ENCODE measurements at places on chromosomes 6 and 20.

- DNase-seq: no peak
These were observed 78.6 kb upstream of the PTPRK start for GRCh38 chr6:128599036-128599435.

DNA sequence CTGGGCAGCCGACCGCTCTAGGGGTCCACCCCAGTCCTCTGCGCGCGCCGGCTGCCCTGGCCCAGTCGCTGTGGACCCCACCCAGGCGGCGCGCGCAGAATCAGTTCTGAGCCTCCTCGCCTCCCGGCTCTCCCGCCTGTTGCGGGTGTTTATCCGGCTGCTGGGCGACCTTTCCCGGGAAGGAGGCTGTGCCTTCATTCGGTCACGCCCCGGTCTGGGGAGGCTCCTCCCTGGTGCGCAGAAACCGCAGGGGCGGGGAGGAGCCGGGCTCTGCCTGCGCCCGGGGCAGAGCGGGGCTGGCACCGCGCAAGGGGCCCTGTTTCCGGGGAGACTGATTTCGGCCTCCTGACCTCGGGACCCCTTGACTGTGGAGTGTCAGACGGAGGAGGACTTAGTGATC, 80.8 kb upstream of the EYS start:
- DNase-seq: no peak

- DNase-seq: no peak
These were observed 72.6 kb downstream of the ARID1B start for GRCh38 chr6:156849806-156850205.

DNA sequence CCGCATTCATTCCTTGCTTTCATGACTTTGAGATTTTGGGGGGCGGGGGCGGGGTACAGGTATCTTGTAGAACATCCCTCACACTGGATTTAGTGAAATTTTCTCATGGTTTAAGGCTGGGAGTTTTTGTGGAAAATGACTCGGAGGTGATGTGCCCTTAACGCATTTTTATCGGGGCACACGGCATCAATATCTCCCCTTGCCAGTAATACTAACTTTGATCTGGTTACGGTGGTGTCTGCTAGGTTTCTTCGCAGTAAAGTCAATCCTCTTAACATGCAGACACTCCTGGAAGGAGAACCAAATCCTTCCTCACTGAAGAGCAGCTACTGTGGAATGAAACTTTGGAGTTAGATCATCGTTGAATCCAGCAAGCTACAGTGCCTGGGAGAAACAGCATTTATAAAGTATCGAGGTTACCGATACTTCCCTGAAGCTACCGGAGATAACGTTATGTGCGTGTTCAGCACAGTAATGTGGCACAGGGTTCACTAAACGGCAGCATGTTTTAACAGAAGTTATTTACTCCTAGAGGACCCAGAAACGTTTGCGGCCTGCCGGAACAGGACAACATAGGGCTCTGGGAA, 1.2 kb upstream of the DYNLRB1 start:
- DNase-seq: no peak

DNA sequence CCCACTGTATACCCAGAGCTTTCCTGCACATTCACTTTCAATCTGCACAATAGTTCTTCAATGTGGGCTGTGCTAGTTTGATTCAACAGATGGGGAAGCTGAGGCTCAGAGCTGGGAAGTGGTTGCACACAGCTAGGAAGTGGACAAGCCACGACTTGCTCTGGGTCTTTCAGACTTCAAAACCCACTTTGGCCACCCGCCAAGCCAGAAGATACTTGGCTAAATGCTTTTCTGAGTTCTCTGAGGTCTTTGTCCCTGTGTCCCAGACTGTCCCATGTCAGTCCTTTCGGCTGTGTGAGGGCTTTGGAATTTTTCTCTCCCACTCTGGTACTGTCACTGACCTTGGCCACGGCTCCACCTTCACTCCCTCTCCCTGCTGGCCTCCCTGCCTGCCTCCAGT, 10.6 kb downstream of the PDYN start:
- no peak for DNase-seq

DNA sequence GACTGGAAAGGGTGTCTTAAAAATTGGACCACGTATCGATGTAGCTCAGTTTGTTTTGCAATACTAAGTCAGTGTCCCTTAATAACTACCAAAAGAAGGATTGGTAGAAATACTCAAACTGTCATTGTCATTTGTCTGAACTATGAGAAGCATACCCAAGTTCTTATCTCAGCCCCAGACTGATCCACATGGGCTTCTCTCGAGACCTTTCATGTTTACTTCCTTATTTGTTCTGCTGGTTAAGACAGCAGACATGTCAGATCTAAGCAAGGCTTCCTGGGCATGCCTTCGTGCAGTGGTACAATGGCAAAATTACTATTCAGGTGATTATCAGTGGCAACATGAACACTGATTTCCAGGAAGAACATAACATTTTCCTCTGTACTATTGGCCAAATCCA, 211.1 kb upstream of the PHACTR1 start:
- DNase-seq: no peak

DNA sequence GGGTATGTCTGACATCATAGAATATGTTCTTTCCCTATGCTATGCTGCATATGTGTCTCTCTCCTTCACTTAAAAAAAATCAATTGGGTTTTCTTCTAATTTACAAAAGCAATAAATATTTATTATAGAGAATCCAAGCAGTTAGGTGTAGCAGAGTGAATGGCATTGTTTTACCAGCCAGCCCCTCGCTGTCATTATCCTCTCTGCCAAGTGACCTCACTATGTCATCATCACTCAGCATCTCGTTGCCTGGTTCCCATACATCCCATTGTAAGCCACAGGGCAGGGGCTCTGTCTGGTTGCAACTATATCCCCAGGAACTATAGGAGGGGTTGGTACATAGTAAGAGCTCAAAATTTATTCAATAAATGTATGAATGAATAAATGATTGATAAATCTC, 31.3 kb downstream of the KIAA0319 start:
- DNase-seq: no peak

DNA sequence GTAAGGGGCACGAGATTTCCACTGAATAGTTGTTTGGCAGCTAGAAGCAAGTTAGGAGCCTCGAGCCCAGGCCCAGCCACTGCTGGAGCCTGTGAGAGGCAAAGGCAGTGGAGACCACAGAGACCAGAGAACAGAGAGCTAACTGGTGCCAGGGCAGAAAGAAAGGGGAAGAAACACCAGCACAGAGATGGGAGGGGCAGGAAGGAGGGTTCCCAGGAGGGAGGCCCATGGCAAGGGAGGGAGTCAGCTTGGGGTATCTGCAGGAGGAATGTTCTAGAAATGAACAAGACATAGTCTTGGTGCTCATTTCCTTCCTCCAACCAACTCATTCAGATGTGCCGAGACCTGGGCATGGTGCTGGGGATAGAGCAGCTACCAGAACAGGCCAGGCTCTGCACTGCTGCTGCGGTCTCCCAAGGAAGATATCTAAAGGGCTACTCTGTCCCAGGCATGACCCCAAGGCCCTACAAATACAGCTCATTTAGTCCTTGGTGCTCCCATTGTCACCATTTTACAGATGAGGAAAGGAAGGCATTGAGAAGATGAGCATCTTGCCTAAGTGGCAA, 10.7 kb downstream of the ANGPT4 start:
- no peak for DNase-seq

GRCh38 chr20:33299111-33299603, 16.1 kb downstream of the BPIFB1 start:
- peak; percentile 65 for DNase-seq

- no peak for DNase-seq
These were observed 207.7 kb downstream of the PREX1 start for GRCh38 chr20:48620154-48620506.

- DNase-seq: no peak
These were observed 274.8 kb upstream of the BTBD3 start for GRCh38 chr20:11642866-11643265.

GRCh38 chr6:28988536-28989311, 16.4 kb downstream of the ZNF311 start:
- DNase-seq: peak; percentile 67

- DNase-seq: no peak
These were observed 106.1 kb downstream of the TFAP2B start for GRCh38 chr6:50924758-50925157.

GRCh38 chr6:42963855-42964605, 3.5 kb downstream of the GNMT start:
- DNase-seq: no peak

DNA sequence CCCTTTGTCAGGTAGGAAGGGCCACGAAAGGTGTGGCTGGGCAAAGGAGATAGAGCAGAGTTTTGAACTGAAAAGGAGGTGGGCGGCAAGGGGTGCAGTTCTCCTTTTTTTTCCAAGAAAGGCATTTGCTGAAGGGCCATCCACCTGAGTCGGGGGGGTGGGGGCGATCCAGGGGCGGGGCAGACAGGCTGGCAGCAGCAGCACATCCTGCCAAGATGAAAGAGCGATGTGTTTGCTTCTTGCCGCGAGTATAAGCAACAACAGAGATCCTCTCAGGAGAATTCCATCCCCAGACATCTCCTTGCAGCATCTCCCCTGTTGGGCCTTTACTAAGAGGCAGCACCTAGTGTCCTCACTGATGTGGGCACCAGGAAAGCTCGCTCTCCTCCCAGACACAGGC, 516.5 kb downstream of the CD83 start:
- no peak for DNase-seq

DNA sequence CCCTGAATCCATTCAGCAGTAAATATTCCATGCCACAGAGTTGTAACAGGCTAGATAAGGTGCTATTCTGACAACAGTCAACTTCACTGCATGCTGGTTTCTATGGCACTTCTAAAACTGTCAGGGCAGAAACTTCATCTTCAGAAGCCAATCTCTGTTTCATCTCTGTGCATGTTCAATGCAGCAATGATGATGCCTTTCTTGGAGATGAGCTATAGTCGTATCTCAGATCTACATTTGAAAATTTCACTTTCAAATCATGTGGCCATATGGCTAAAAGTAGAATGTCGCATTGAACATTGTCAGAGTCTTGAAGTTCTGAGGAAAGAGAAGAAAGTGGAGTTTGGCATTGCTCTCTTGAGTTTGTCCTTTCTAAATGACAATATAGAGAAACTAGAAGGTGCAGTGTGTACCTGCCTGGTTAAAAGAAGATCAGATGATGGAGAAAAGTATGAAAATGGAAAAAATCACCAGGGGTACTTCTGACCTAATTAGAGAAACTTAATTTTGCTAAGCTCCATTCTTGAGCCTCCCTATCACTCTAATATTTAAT, 49.0 kb upstream of the VSTM2L start:
- no peak for DNase-seq

DNA sequence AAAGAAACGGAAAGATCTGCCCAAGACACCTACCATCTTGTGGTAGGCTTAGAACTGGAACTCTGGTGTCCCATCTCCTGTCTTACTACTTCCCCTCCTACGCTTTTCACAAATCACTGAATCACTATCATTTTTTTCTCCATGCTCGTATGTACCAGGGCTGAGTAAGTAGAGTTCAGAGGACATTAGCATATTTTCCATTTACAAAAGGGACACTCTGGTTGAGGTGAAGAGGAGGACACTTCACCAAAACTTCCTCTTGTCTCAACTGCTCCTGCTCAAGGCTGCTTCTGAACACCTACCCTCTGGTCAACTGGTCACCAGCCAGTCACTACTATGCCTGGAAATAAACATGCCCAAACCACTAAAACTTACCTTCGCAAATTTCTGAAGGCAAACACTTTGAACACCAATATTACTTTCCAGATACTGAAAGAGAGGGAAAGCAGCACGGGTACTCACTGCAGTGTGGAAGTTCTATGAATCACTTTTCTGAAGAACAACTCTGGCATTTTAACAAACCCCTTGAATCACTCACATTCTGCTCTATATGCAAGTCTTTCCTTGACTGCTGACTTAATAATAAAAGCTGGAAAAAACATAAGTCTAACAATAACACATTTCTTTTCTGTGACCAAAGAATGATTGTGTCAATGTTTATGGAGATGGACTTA, 123.3 kb downstream of the INSM1 start:
- DNase-seq: no peak

GRCh38 chr20:2331901-2332565, 36.2 kb downstream of the TGM3 start:
- no peak for DNase-seq

GRCh38 chr6:49528571-49528970, 21.9 kb upstream of the C6orf141 start:
- DNase-seq: no peak

GRCh38 chr6:107419733-107420132, 39.6 kb downstream of the PDSS2 start:
- no peak for DNase-seq

GRCh38 chr6:138037009-138037504, 70.2 kb downstream of the PERP start:
- DNase-seq: no peak

DNA sequence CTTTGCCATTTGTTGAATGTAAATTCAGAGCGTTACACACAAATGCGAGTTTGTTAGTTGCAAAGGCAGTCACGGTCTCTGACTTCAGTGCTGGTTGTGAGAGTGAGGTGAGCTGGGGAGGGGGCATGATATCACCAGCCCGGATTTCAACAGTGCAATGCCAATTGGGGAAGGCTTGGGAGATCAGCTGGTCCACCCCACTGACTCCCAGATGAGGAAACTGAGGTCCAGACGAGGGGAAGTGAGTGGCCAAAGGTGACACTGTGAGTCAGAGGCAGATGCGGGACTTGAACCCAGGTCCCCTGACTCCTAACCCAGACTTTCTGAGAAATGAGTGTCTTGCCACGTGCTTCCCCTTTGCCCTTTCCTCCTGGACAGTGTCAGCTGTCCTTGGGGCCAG, 62.1 kb downstream of the CEBPB start:
- no peak for DNase-seq

GRCh38 chr6:38326837-38327236, 312.9 kb downstream of the BTBD9 start:
- no peak for DNase-seq

GRCh38 chr6:168607272-168608112, 166.5 kb downstream of the SMOC2 start:
- DNase-seq: no peak

DNA sequence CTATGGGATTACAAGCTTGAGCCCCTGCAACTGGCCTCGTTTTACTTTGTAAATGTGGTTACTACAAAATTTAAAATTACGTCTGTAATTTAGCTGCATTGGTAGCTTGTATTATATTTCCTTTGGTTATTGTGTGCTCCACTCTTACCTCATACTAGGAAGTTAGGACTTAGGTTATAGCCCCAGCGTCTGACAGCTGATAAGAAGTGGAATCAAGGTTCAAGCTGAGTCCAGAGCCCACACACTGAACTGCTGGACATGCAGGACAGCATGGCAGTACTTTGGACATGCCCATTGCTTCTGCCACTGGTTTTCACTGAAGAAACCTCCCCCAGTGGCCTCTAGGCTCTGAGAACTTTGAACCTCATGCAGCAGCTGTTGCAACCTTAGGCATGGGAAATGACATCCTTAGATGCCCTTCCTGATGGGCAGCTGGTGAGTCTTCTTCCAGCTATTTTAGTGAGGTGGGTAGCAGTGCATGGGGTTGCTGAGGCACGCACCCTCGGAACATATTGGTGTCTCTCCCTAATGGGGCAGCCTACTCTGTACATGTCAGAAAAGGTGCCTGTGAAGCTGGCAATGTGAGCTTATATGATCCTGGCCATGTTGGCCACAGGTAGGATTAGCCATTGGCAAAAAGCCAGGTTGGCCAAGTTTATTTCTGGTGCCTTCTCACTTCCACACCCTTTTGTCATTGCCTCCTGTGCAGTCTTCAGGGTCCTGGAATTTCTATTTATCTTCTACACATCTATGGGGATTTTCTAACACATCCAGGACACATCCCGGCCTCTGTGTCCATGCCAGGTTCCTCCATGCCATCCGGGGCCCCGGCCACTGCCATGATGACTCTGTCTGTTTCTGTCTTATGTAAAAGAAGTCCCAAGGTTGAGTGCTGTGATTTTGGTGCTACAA, 85.3 kb downstream of the CDS2 start:
- DNase-seq: no peak

GRCh38 chr6:167396659-167397490, 72.0 kb downstream of the TTLL2 start:
- DNase-seq: no peak

All from activated T-cell treated with anti-CD3 and anti-CD28 coated beads for 24 hours (primary cell).